ENCODE measurements at places on chromosomes 16 and 17.

DNA sequence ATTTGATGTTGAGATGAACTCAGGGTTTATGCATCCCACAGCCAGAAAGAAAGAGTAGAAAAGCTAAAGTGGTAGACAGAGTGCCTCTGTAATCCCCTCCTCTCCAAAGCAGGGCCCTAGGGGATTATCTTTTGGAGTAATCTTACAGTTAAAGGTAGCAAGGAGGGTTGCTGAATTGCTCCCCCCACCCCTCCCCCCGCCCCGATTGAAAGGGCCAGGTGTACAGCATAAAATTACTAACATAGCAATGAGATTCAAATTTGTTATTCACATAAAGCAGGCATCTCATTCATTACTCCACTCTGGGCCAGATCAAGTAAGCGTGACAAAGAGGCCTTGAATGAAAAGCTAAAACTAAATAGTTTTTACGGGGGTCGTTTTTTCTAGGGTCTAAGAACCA lies 72.7 kb downstream of the STH start:
- peaks cover 17% of the 10 kb centered on the region for H3K36me3 ChIP-seq
- H3K27ac ChIP-seq = no peak overlapping the region
- H3K4me3 ChIP-seq = no peak overlapping the region

- H3K36me3 ChIP-seq = peaks cover 3% of the 10 kb centered on the region
- H3K27ac ChIP-seq = peak overlapping the region; percentile 97
- peaks cover 41% of the 10 kb centered on the region for H3K4me1 ChIP-seq
- no peaks in the 10 kb centered on the region for H3K27me3 ChIP-seq
These were observed 1.5 kb downstream of the ATPAF2 start for GRCh38 chr17:18037486-18037885.

GRCh38 chr16:35221482-35222185 lies 1762.2 kb downstream of the TP53TG3F start:
- H3K27me3 ChIP-seq = no peaks in the 10 kb centered on the region
- no peaks in the 10 kb centered on the region for H3K4me1 ChIP-seq
- H3K4me3 ChIP-seq = no peak overlapping the region

DNA sequence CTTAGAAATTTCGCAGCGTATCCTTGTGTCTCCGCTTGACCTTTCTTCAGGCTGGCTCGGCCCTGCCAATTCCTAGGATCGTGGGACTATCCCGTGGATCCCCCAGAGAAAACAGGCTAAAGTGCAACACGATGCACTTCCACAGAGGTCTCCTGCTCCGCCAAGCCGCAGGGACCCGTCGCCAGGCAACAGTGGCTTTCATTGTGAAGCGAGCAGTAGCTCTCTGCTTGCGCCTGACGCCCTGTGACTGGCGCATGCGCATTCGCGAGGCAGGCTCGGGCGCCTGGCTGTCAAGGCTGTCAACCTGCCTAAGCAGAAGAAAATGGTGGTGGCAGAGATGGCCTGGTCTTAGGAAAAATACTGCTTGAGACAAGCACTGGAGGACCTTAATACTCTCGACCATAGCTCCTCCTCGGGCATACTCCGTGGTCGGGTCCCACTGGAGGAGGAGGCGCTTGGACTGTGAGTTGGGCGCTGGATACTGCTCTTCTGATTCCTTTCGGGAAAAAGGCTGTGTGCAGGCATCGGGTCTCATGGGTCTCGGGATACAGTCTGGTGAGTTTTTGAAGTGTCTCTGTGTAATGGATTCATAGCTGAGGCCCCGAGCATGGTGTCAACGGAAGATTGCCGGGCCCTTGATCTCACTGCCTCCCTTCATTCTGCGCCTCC lies 2336.1 kb downstream of the TP53TG3F start:
- no peak overlapping the region for H3K4me3 ChIP-seq
- H3K36me3 ChIP-seq = no peaks in the 10 kb centered on the region

GRCh38 chr16:84818989-84819643 lies 669 bp upstream of the CRISPLD2 start:
- H3K36me3 ChIP-seq = no peaks in the 10 kb centered on the region
- H3K4me3 ChIP-seq = no peak overlapping the region
- DNase-seq = no peak
- peaks cover 7% of the 10 kb centered on the region for H3K4me1 ChIP-seq

DNA sequence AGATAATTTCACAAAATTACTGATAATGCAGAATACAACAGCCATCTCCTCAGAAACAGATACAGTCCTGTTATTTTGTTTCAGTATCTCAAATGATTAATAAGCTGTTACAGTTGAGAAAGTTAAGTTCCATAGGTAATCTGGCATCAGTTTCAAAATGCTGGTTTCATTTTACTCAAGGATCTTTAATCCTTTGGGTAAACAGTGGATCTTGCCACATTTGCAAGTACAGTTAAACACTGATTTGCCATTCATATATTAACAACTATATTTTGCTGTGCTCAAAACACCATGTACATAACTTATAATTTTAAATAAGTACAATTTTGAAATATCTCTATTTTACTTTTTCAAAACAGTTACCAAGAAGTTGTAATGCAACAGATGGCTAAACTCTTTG lies 31.2 kb downstream of the RPGRIP1L start:
- no peaks in the 10 kb centered on the region for H3K36me3 ChIP-seq
- no peaks in the 10 kb centered on the region for H3K27me3 ChIP-seq
- DNase-seq = no peak
- no peaks in the 10 kb centered on the region for H3K4me1 ChIP-seq
- no peak overlapping the region for H3K27ac ChIP-seq

GRCh38 chr17:9566067-9566466 lies 9.6 kb downstream of the STX8 start:
- H3K4me1 ChIP-seq = peaks cover 17% of the 10 kb centered on the region

GRCh38 chr17:9729034-9729650 lies 62.2 kb downstream of the DHRS7C start:
- no peak overlapping the region for H3K27ac ChIP-seq
- H3K4me3 ChIP-seq = no peak overlapping the region
- no peaks in the 10 kb centered on the region for H3K4me1 ChIP-seq
- no peaks in the 10 kb centered on the region for H3K36me3 ChIP-seq
- H3K27me3 ChIP-seq = no peaks in the 10 kb centered on the region

GRCh38 chr16:79388396-79388795 lies 212.1 kb downstream of the MAF start:
- H3K27ac ChIP-seq = no peak overlapping the region
- no peaks in the 10 kb centered on the region for H3K36me3 ChIP-seq
- peaks cover 7% of the 10 kb centered on the region for H3K4me1 ChIP-seq

- no peak for DNase-seq
- no peak overlapping the region for H3K4me3 ChIP-seq
These were observed 228.6 kb upstream of the SDK2 start for GRCh38 chr17:73872816-73873215.

- H3K4me1 ChIP-seq = no peaks in the 10 kb centered on the region
- no peak overlapping the region for H3K27ac ChIP-seq
- H3K4me3 ChIP-seq = no peak overlapping the region
- no peaks in the 10 kb centered on the region for H3K36me3 ChIP-seq
- H3K27me3 ChIP-seq = peaks cover 57% of the 10 kb centered on the region
These were observed 59.6 kb upstream of the CIBAR2 start for GRCh38 chr16:85171759-85172454.
